OCI-LY7 (cell line): ENCODE measurements at places on chromosomes 2 and 18. TPM values are rescaled to one million over a fixed set of nuclear protein-coding genes. Genes with fewer than 3 reads are reported as not detected.

- DNase-seq, result no peak
These were observed 91.8 kb upstream of the THUMPD2 start for GRCh38 chr2:39870871-39871270.

GRCh38 chr2:241312082-241312481 lies 3.4 kb downstream of the HDLBP start:
- no peak for DNase-seq

DNA sequence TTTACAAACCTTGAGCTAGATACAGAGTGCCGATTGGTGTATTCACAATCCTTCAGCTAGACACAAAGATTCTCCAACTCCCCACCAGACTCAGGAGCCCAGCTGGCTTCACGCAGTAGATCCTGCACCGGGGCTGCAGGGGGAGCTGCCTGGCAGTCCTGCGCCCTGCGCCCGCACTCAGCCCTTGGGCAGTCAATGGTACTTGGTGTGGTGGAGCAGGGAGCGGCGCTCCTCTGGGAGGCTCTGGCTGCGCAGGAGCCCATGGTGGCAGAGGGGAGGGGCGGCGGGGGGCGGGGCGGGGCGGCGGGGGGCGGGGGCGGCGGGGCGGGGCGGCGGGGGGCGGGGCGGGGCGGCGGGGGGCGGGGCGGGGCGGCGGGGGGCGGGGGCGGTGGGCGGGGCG lies 923.4 kb downstream of the SOCS6 start:
- no peak for DNase-seq

DNA sequence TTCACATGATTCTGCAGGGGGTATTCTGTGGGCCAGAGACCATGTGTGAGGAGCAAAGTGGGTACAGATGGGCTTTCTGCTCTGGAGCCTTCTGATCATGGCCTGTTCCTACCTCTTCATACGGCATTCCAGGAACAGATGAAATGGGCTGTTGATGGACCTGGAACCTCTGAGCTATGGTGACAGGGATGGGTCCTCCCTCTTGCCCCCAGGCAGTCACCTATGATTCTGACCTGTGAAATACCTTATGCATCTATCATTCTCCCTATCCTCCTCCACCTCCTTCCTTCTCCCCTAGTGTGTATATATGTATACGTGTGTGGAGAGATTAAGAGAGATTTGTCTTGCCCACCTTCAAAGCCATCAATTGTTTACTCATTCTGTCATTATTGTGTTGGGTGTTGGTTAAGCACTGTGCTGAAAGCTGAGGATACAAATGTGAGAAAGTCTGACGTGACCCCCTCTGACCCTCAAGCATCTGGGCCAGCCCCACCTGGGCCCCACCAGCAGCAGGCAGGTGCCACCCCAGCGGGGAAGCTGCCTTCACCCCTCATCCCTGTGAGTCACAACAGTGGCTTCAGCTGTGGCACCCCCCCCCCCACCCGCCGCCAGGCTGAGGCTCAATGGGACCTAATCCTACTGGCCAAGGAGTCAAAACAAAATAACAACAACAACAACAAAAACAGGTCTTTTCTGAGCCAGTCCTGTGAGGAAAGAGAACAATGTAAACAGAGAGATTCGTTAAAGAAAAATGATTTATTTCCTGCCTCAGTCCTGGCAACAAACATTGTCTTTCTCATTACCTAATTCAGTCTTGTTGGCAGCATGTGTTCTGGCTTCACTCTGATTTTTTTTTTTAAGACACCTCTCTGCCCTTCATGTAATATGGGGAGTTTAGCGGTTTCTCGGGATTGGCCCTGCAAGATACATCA lies 103.8 kb upstream of the CDC42EP3 start:
- no peak for DNase-seq

DNA sequence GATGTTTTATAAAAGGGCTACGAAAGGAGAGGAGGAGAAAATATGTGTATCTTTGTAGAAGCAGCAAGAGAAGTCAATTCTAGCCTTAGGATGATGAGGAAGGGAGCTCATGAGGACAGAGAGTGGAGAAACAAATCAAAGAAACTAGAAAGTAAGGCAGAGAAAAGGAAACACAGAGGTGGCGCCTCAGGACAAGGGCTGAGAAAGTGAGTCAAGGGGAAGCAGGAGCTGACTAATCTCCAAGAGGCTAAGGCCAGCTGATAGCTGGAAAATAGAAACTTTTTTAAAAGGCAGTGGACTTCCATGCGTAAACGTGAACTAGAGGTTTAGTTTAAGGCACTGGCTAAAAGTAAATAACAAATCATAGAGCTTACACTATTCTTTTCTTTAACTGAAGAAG lies 173.3 kb downstream of the ANKRD44 start:
- no peak for DNase-seq

GRCh38 chr2:71722286-71722685 lies 268.9 kb downstream of the DYSF start:
- DNase-seq, result no peak

- DNase-seq, result no peak
These were observed 216.6 kb downstream of the HRH4 start for GRCh38 chr18:24677011-24677410.

DNA sequence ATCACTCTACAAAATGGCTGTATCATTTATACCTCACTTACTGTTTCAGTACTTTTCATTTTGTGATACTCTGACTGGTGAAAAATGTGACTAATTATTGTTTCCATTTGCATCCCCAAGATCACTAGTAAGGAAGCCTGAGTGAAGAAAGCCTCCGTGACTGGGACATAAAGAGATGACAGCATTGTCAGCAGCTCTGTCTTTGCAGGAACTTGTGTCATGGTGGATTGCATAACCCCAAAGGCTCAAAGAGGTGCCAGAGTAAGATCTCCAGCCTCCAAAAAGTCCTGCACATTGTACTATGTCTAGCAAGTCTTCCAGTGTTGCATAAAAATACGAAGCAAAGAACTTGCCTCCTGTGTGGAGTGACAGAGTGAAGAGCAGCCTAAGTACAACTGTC lies 187.5 kb upstream of the CRIM1 start:
- DNase-seq, result no peak

- DNase-seq, result no peak
These were observed 116.3 kb downstream of the FTCDNL1 start for GRCh38 chr2:199734651-199735050.

The CHRNG gene
- not detected in 2 replicates for total RNA-seq
